ENCODE measurements at places on chromosomes 13 and 19.

DNA sequence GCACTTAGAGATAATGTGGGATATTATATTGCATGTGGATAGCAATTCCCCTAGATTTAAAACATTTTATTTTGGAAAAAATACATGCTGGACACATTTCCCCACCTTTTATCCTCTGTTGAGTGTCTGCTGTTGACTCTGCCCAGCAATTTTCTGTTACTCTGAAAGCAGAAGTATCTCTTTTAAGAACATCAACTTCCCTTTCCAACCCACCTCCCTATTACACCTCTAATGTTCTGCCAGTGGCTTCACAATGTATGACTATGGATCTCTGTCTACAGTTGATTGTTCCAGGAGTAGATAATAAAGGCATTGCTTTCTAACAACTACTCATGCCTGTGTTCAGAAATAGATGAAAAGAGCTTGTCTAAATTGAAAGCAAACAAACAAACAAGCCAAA is 754.8 kb upstream of the SLITRK6 start:
- no peak for DNase-seq

GRCh38 chr13:113147206-113147605 is 11.2 kb upstream of the PROZ start:
- DNase-seq, result no peak

DNA sequence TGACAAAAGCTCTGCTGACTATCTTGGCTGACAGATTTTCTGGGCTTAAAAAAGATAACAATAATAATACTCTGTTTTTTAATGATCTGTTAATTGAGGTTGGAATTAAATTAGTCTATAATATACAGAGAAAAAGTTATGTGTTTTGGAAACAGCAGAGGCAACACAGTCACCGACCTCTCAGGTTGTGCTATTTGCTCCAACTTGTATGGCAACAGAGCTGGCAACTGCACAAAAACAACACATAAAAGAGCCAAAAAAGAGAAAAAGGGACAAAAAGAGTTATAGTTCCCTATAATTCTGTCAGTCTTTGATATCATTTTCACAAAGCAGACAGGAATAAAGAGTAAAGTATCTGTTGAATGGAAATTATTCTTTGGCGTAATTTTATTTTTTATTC is 102.3 kb upstream of the POSTN start:
- DNase-seq, result peak; percentile 67

GRCh38 chr13:68666774-68667397 is 1436.8 kb upstream of the PCDH9 start:
- DNase-seq, result no peak

GRCh38 chr19:29840066-29840950 is 28.5 kb downstream of the CCNE1 start:
- DNase-seq, result no peak

GRCh38 chr13:98643479-98643878 is 66.6 kb upstream of the STK24 start:
- DNase-seq, result no peak

- no peak for DNase-seq
Measured at GRCh38 chr13:43428545-43429296, 358.1 kb downstream of the ENOX1 start.

- no peak for DNase-seq
Measured at GRCh38 chr13:113119166-113119821, 3.3 kb upstream of the F10 start.

- no peak for DNase-seq
Measured at GRCh38 chr19:44879309-44880065, 11.6 kb upstream of the TOMM40 start.

DNA sequence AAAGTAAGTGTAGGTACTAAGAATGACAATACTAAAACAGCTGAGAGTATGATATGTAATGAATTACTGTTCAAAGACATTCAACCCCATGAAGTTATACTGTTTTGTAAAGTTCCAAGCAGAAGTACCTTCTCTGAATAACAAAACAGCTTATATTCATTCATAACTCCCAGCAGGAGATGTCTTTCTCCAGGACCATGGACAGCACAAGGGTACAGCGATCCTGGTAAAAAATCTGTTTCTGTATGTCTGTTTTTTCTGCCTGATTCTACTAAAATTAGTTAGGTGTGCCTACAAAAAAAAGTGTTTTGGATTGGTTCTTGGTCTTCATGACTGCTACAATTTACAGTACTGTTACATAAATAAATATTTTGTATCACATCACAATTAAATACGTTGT is 172.5 kb upstream of the SLITRK5 start:
- no peak for DNase-seq

GRCh38 chr13:29693275-29693945 is 97.9 kb upstream of the SLC7A1 start:
- no peak for DNase-seq

DNA sequence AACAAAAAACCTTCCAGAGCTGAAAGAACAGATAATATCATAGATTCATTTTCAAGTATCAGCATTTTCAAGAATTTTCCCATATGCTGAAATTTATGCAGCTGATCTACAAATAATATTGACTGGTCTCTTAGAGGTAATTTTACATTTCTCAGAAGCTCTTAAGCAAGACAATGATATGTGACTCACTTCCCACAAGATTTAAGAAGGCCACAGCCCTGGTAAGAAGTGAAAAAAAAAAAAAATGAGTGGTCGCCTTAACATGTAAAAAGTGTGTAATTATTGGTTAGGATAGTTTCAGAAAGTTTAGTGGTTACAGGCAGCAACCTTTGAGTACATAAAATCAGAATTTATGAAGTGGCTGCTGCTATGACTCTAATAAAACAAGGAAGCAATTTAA is 54.5 kb downstream of the NUFIP1 start:
- DNase-seq, result peak; percentile 64

DNA sequence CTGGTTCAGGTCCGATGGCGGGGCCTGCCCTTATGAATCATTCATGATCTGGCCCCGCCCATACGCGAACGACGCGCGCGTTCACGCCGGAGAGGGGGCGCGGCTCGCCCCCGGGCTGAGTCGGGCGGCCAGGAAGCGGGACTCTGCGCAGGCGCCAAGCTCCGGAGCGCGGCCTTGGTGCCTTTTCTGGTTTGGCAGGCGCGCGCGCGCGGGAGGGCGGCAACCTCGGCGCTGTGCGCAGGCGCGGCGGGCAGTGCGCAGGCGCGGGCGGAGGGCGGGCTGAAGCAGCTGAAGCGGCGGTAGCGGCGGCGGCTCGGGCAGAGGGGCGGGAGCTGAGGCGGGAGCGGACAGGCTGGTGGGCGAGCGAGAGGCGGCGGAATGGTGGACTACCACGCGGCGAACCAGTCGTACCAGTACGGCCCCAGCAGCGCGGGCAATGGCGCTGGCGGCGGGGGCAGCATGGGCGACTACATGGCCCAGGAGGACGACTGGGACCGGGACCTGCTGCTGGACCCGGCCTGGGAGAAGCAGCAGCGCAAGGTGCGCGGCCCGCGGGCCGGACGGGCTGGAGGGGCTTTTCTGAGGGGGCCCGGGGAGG is at the start of gene ACTN4:
Gene ACTN4 (plus strand): TSS at position 282 of the 598 bp plus-strand sequence. CDS start 97 bp downstream, at position 379.
- DNase-seq, result peak; percentile 97

- no peak for DNase-seq
Measured at GRCh38 chr19:12137221-12137940, 2.8 kb downstream of the ZNF20 start.

DNA sequence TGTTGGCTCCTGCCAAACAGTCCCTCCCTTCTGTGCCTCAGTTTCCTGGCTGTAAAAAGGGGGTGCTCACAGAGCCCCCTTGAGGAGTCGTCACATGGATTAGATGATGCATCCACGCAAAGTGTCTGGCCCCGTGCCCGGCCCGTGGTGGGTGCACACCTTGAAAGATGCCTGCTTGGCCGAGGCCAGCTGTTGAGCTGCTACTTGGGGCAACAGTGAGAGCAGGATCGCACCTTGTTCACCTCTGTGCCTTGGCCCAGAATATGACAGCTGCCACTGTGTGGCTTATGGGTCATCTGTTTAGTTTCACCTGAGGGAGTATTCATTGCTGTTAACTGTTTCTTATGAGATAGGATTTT is 17.7 kb downstream of the CRTC1 start:
- no peak for DNase-seq

GRCh38 chr13:53885997-53886396 is 857.4 kb downstream of the OLFM4 start:
- DNase-seq, result no peak

GRCh38 chr19:19292607-19293006 is 19.5 kb upstream of the TM6SF2 start:
- DNase-seq, result no peak

- no peak for DNase-seq
Measured at GRCh38 chr13:36219883-36220282, 5.5 kb upstream of the SOHLH2 start.

- peak; percentile 89 for DNase-seq
Measured at GRCh38 chr19:9406798-9407352, 28.5 kb downstream of the ZNF266 start.

GRCh38 chr19:50924586-50924985 is 13.4 kb upstream of the KLK4 start:
- no peak for DNase-seq

DNA sequence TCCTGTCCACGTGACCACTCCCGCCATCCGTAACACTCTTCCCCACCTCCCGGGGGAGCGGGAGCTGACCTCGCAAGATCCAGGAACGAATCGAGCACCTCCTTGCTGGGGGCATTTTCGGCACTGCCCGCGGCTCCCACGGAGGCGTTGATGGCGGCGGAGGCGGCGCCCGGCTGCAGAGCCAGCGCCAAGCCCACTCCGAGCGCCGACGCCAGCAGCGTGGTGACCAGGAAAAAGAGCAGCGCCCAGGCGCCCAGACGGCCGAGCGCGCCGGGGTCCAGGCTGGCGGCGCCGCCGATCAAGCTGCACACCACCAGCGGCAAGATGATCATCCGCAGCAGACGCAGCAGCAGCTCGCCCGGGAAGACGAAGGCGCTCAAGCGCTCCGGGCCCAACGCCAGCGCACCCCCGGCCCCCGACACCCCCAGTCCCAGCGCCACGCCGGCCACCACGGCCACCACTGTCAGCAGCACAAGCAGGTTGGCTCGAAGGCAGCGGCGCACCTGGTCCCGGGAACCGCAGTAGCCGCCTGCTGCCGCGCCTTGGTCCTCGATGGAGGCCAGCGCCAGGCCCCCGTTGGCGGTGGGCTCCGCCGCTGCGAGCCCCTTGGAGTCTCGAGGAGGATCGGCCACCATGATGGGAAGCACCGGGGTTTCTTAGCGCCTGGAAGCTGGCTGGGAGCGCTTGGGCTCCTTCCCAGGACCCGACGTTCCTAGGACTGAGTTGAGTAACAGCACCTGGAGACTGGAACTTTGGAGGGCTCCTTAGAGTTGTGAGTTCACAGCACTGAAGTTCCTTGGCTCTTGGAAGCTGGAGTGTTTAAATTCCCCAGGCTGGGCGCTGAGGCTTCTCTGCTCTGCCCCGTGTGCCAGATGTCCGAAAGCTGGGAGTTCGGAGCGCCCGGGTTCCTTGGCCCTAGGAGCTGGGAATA is 798 bp downstream of the SLC1A5 start:
- DNase-seq, result peak; percentile 74

DNA sequence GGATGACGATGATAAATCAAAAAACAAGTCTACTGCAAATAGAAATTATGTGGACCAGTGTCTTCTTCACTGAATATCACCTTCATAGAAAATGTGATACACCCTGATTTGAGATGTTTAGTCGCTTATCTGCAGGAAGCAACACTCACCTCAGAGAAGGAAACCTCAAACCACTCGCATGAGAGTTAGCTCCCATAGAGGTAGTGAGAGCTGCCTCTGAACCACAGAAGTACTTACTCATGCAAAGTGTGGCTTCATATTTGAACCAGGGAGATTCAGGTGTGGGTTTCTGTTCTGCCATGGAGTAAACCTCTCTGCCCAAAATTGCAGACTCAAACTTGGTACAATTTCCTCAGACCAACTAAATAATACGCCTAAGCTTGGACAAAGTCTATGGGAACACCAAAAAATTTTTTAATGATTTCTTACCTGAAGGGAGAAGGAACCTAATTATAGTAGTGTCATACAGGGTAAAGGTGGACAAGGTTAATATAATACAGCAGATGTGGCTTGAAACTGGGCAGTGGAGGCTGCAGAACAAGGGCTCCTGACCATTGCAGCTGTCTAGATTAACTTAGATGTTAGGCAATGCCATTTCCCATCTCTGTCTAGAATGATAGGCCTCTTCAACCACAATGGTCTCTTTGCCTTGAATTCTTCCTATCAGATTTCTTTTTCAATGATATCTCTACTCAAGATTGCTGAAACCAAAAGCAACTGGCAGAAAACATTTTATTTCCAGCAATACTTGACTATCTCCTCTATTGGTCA is 29.6 kb upstream of the RCBTB2 start:
- DNase-seq, result no peak

DNA sequence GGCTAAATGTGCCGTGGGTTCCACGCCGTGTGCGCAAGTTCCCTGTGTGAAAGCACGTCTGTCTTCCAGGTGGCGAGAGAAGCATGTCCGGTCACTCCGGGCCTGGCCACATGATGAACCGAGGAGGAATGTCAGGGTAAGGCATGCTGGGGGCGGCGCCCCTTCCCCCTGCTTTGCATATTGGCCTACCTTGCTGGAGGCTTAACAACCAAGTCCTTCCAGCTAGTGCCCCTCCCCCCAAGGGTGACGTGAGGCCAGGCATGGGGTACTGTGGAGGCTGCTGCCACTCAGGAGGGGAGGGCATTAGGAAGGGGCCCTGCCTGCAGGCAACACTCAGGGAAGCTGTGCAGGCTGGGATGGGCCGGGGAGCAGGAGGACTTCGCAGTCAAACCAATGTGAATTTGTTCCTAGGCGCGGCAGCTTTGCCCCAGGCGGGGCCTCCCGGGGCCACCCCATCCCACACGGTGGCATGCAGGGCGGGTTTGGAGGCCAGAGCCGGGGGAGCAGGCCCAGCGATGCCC is 12.5 kb downstream of the MICOS13 start:
- no peak for DNase-seq

- no peak for DNase-seq
Measured at GRCh38 chr13:71677124-71677523, 189.9 kb downstream of the DACH1 start.

- DNase-seq, result no peak
Measured at GRCh38 chr13:102152790-102153189, 249.1 kb downstream of the FGF14 start.

DNA sequence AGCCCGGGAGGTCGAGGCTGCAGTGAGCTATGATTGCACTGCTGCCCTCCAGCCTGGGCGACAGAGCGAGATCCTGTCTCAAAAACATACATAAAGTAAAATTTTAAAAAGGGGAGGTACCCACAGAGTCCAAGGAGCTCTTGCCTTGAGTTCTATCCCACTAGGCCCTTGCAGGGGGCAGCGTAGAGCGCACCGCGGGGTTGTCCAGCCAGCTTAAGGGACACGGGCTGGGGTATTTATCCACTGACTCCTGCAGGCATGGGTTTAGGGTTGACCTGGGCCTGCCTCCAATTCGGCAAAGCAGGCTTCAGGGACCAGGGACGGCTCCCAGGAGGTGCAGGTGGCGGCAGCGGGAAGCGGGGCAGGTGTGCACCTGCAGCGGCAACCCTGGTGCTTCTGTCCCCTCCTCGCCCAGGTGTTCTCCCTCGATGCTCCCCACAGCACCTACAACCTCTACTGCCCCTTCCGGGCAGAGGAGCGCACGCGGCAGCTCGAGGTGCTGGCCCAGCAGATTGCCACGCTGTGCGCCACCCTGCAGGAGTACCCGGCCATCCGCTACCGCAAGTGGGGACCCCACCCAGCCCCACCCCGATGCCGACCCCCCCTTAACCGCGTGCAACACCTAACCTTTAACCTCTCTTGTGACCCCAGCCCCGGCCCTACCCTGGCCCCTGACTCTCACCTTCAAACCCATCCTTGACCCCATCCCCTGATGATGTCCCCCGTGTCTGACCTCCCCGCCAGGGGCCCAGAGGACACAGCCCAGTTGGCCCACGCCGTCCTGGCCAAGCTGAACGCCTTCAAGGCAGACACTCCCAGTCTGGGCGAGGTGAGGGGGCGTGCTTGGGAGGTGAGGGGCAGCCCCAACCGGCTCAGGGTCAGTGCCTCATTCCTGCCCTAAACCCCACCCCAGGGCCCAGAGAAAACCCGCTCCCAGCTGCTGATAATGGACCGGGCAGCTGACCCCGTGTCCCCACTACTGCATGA is 4.7 kb downstream of the STXBP2 start:
- no peak for DNase-seq

Data from cardiac fibroblast (primary cell).